Activated naive CD4-positive, alpha-beta T cell treated with anti-CD3 and anti-CD28 coated beads for 36 hours (primary cell): ENCODE measurements at places on chromosomes 3 and 15. TPM values are rescaled to one million over a fixed set of nuclear protein-coding genes. Genes with fewer than 3 reads are reported as not detected.
A peak's percentile ranks its signal among the peaks of the same experiment; 100 is the strongest.

- DNase-seq = no peak
Observed at GRCh38 chr3:130950641-130951040, 56.8 kb downstream of the ATP2C1 start.

GRCh38 chr15:31887246-31887645, 143.1 kb upstream of the CHRNA7 start:
- no peak for DNase-seq

Gene TGM5
- not detected for total RNA-seq

GRCh38 chr15:33344530-33344929, 33.8 kb downstream of the RYR3 start:
- DNase-seq = no peak

GRCh38 chr3:57164217-57164656, 916 bp downstream of the IL17RD start:
- peak; percentile 26 for DNase-seq

Gene MUC4
- not detected for total RNA-seq

Gene CNTN4
- not detected for total RNA-seq

Gene ZNF280D
- total RNA-seq = 16.8 TPM

DNA sequence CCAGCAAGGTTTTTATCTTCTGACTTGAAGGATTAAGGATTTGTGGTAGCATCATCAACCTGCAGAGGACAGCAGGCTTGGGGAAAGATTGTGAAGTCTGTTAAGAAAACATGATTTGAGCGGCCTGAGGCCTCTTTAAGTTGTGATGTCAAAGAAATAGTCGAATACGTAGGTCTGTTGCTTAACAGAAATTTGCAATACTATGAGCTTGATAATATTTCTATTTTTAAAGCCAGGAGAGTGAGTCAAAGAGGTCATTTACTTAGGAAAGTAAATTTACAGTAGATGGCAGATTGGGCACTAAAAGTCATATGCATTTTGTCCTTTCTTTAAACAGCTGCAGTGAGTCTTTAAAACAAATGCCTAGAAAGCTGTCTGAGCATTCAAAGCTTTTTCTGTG, 336.3 kb downstream of the DIPK2A start:
- DNase-seq = no peak

DNA sequence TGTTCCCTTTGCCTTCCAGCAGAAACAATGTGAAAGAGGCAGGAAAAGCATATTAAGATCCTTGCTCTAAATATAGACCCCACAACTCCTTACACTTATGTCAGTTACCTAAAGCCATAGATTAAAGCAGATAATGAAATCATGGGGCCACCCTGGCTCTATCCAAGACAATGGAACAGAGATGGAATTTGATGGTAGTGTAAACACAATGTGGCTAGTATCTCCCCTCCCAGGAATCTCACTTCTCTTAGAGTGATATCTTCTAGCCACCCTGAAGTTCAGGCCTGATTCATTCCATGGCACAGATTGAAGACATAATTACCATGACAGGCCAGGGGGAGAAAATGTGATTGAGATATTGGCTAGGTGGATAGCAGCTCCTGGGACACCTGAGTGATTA, 32.6 kb downstream of the GALNT15 start:
- DNase-seq = no peak

Gene RPL14
- 3,841 TPM for total RNA-seq

Gene OIP5
- 10.7 TPM for total RNA-seq

GRCh38 chr3:73813291-73813690, 188.6 kb upstream of the PDZRN3 start:
- DNase-seq = no peak

GRCh38 chr15:71691458-71692417, 118.6 kb upstream of the NR2E3 start:
- DNase-seq = no peak

DNA sequence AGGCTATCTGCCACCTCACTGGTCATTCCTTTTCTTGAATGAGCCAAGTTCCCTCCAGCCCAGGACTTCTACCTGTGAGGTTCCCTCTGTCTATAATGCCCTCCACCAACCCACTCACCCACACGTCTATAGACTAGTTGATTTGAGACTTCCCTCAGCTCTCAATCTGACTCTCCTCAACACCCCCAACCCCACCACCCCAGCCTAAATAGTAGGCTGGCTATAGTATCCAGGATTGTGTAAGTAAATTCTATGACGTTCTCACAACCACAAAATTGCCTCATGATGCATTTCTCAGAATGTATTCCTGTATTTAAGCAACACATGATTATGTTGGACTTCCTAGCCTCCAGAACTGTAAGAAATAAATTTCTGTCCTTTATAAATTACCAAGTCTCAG, 2.2 kb downstream of the PLSCR1 start:
- DNase-seq = peak; percentile 11

DNA sequence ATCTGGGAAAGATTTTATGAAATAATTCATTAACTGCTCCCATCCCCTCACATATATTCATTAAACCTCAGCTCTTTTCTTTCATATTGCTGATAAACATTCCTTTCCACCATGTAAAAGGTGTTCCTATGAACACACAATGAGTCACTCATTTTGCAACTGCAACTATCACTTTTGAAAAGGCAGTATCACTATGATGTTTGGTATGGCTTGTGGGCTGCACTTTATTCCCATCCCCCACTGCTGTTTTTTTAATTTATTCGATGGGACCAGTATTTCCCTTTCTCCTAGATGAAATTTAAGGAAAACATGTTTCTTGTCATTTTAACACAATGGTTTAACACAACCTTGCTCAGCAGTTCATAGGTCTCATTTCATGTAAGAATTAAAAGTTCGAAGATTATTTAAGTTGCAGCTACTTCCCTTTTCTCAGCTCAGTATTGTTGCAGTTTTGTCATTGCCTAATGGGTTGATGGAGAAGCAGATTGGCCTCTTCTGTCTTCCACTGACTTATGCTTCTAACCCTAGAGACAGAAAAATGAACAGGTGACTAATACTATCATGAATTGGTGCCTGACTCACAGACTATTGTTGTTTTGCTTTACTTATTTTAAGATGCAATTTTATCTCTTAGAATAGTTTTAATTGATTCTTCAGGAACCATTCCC, 280.3 kb downstream of the ZPLD1 start:
- no peak for DNase-seq

- DNase-seq = no peak
Observed at GRCh38 chr3:170012683-170013400, 25.0 kb upstream of the GPR160 start.

DNA sequence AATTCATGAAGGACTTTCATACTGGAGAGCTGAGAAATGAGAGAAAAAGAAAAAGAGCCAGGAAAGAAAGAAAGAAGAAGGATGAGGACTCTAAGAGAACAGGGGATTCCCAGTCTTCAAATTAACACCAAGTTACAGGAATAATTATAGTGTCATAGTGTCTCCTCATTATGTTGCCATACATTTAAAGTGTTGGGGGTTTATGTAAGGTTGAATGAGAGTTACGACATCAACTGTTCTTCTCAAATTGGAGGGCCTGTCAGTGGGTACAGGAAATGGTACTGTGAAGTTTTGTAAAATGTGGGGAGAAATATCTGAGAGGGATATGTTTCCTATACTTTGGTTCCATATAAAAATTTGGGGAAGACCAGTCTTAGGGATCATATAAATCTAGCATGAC, 12.3 kb upstream of the CD200 start:
- DNase-seq = no peak

GRCh38 chr3:171451915-171452314, 8.3 kb downstream of the TNIK start:
- no peak for DNase-seq

Gene GABRB3
- not detected for total RNA-seq

Gene SLC28A1
- total RNA-seq = not detected

Gene SLC12A1
- total RNA-seq = not detected

Gene LRRN1
- 0.67 TPM for total RNA-seq
